ENCODE measurements at places on chromosomes 12 and 14.
A peak's percentile ranks its signal among the peaks of the same experiment; 100 is the strongest.

DNA sequence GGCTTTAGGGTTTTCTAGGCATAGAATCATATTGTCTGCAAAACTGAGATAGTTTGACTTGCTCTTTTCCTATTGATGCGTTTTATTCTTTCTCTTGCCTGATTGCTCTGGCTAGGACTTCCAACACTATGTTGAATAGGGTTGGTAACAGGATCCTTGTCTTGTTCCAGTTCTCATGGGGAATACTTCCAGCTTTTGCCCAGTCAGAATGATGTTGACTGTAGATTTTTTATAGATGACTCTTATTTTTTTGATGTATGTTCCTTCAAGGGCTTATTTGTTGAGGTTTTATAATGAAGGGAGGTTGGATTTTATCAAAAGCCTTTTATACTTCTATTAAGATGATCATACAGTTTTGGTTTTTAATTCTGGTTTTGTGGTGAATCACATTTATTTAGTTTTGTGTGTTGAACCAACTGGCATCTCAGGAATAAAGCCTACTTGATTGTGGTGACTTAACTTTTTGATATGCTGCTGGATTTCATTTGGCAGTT, 478.2 kb downstream of the TMEM117 start:
- H3K27me3 ChIP-seq: no peaks in the 10 kb centered on the region
- no peaks in the 10 kb centered on the region for H3K36me3 ChIP-seq
- no peak for DNase-seq

GRCh38 chr14:64515053-64515452, 10.5 kb downstream of the ZBTB1 start:
- no peak overlapping the region for H3K4me3 ChIP-seq
- H3K27me3 ChIP-seq: no peaks in the 10 kb centered on the region
- no peak for DNase-seq
- no peak overlapping the region for H3K27ac ChIP-seq

DNA sequence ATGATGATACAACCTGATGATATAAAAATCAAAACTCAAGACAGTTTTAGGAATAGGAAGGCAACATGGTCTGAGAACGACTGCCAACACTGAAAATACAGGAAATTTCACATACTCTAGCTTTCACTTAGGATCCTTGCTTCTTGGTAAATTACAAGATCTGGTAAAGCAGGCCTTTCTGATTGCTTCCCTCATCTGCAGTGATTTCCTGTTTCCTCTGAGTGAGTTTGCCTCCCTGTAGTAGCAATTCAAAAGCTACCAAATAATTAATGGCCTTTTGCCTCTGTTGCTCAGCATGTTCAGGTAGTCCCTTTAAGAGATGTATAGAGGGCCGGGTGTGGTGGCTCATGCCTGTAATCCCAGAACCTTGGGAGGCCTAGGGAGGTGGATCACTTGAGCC, 2.0 kb upstream of the IRAK3 start:
- no peak for DNase-seq
- no peak overlapping the region for H3K27ac ChIP-seq
- H3K36me3 ChIP-seq: no peaks in the 10 kb centered on the region
- no peak overlapping the region for H3K4me3 ChIP-seq
- H3K27me3 ChIP-seq: peaks cover 39% of the 10 kb centered on the region

DNA sequence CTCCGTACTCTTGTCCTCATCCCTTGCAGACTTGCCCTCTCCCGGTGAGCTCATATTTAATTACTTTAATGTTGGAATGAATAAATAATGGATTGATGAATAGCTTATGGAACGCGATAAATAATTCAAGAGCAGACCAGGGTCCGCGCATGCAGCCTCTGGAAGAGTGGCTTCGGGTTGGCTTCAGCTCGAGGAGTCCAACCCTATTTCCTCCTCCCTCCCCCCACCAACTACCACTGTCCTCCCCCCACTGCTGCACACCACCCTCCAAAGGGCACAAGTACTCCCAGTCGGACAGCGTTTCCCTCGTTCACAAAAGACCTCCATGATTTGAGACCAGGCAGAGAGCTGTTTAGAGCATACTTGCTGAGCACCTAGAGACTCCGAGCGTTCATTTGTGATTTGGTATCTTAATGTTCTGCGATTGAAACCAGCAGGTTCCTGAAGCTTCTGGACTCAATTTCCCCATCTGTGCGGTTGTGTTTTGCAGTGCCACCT, 647 bp upstream of the SIX1 start:
- H3K36me3 ChIP-seq: peaks cover 8% of the 10 kb centered on the region
- H3K4me1 ChIP-seq: peaks cover 47% of the 10 kb centered on the region
- H3K27ac ChIP-seq: peak overlapping the region; percentile 63
- no peak for DNase-seq

DNA sequence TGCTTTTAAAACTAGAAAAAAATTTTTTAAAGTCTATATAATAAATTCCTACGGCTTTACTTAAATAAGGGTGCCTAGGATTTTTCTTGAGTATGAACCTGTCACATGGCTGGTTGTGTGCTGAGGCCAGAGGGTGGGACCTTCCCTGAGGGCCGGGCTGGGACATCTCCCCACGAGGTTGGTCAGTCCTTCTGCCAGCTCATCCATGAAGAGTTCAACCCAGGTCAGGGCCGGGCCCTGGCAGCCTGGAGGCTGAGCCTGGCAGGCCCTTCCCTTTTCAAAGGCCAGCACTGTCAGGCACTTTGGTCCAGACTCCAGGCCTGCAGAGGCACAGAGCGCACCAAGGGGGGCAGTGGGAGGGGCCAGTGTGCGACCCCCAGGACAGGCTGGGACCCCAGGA, 31.7 kb downstream of the TNFAIP2 start:
- H3K27me3 ChIP-seq: no peaks in the 10 kb centered on the region
- no peaks in the 10 kb centered on the region for H3K4me1 ChIP-seq
- H3K4me3 ChIP-seq: no peak overlapping the region
- DNase-seq: no peak
- no peaks in the 10 kb centered on the region for H3K36me3 ChIP-seq

DNA sequence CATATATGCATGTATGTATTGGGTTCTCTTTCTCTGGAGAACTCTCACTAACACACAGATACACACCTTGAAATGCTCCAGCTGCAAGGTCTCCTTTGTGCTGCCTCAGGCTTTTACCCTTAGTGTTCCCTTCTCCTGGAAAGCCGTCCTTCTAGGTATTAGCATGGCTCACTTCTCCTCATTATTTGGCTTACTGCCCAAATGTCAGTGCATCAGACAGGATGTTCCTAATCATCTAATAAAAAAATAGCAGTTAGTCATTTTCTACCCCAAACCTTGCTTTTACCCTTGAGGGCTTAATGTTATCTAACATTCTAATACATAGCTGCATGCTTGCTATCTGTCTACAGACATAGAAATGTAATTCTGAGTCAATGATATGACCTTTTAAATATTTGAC, 109.0 kb upstream of the SLC16A7 start:
- no peaks in the 10 kb centered on the region for H3K36me3 ChIP-seq
- DNase-seq: no peak
- H3K4me3 ChIP-seq: no peak overlapping the region
- H3K27ac ChIP-seq: no peak overlapping the region
- peaks cover 6% of the 10 kb centered on the region for H3K4me1 ChIP-seq
- no peaks in the 10 kb centered on the region for H3K27me3 ChIP-seq

DNA sequence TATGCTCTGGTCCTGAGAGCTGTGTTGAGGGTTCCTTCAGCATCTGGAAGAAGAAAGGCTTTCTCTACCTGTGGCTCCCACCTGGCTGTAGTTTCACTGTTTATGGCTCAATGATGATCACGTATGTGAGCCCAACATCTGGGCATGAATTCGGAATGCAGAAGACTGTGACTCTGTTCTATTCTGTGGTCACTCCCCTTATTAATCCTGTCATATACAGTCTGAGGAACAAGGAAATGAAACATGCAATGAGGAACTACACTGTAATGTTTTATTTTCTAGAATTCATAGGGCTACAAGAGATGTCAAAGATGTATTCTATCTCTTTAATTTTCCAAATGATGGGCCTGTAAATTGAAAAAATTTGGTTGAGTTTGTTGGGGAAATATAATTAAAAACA, 10.8 kb upstream of the OR11G2 start:
- no peak overlapping the region for H3K27ac ChIP-seq
- peaks cover 4% of the 10 kb centered on the region for H3K27me3 ChIP-seq
- DNase-seq: no peak
- no peaks in the 10 kb centered on the region for H3K36me3 ChIP-seq
- H3K4me3 ChIP-seq: no peak overlapping the region
- H3K4me1 ChIP-seq: no peaks in the 10 kb centered on the region

DNA sequence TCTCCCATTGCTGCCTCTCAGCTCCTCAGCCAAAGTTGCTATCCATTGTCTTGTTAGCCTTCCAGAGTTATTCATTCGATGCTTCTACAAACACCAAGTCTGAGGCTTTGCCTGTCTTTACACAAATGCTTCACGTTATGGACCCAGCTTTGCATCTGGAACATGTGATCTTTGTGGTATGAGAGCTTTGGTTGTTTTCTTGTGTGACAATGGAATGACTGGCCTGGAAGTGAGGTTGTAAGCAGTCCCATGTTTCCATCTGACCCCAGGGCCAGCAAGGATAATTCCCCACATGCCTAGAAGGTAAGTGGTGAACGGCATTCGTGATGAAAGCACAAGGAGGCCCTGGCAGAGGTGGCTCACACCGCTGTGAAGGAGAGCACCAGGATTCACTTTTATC, 866.7 kb upstream of the TMEM132C start:
- H3K36me3 ChIP-seq: no peaks in the 10 kb centered on the region
- DNase-seq: no peak
- H3K4me1 ChIP-seq: no peaks in the 10 kb centered on the region

DNA sequence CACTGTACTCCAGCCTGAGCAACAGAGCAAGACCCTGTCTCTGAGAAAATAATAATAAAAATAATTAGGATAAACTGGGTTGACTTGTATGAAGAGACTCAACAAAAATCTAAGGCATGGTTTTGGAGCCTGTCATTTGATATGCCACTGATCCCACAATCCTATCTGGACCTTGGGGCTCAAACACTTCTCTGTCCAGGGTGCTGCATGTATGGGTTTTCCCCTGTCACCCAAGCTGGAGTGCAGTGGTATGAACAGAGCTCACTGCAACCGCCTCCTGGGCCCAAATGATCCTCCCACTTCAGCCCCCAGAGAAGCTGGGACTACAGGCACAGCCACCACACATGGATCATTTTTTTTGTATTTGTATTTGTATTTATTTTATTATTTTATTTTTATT, 5.3 kb upstream of the VSIG10 start:
- H3K27me3 ChIP-seq: peaks cover 4% of the 10 kb centered on the region
- H3K36me3 ChIP-seq: no peaks in the 10 kb centered on the region
- no peak overlapping the region for H3K4me3 ChIP-seq
- H3K27ac ChIP-seq: no peak overlapping the region
- H3K4me1 ChIP-seq: peaks cover 3% of the 10 kb centered on the region
- DNase-seq: no peak

DNA sequence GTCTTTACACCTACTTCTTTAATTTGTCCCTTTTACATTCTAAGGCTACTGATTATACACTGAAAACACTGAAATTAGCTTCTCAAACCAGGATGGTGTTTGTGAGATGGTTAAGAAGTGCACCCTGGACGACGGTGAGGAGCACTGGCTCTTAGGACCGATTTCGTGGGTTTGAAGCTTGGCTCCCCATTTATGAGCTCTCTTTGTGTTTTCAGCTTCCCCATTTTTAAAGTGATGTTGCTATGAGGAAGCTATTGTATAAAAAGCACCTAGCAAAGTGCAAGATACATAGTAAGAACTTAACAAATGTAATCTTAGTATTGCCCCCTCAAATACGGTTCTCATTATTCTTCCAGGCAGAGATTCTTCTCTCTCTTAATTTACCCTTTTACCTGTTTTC, 4.7 kb downstream of the NFYB start:
- peaks cover 20% of the 10 kb centered on the region for H3K36me3 ChIP-seq
- H3K27ac ChIP-seq: no peak overlapping the region
- no peak overlapping the region for H3K4me3 ChIP-seq
